Activated CD8-positive, alpha-beta T cell treated with anti-CD3 and anti-CD28 coated beads, Interleukin-2, amount 10 ng/mL, durations not matched to agents 7 days and 5 days (primary cell): ENCODE measurements at places on chromosomes 4 and X.

DNA sequence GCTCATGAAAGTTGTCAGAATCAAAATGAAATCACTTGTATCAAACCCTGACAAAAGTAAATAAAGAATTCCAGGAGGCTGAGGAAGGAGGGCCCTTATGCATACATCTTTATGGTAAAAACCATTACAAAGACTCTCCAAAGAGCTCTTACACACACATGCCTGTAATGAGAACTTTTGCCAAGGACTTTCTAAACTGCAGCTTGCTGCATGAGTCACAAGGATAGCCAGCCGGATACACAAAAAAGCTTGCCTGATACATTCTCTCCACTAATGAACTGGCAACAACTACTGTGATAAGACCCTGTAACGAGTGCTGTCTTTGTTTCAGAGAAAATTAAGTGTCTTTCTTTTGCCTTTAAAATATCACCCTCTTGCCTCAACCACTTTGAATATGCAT, 618.1 kb downstream of the PPP4R3C start:
- no peak for DNase-seq

DNA sequence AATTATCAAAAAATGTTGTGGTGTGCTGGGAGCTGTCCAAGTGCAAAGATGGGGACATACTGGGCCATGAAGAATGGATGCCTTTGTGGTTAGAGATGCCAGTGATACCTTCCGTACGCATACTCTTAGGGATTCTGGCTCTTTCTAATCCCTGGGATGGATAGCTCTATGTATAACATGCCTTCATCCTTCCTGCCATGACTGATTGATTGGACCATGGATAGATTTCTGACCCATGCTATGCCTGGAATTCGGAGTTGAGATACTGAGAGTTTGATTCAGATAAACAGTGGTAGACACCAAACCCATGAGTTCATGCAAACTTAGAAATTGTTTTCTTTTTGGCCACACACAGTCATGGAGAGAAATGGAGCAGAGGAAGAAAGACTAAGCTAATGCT, 147.2 kb upstream of the WDFY3 start:
- DNase-seq: no peak

DNA sequence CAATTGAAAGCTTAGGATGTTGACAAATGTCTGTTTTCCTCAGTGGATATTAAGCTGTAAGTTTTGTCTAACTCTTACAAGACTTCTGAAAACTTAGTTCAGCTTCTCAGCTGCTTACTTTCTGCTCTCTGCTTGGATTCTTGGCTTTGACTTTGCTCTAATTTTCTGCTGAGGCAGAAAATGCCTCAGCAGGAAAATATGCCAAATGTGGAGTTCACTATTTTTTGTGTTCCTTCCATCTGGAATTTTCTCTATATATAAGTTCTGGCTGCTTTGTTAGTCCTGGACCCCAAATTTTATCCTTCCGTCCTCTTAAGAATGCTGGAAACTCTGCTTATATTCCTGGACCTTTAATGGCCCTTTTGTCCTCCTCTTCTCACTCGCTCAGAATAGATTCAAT, 352.6 kb upstream of the NWD2 start:
- no peak for DNase-seq

GRCh38 chrX:25869761-25870160, 268.4 kb upstream of the MAGEB18 start:
- DNase-seq: no peak

- DNase-seq: no peak
Measured at GRCh38 chr4:31283679-31284078, 563.5 kb downstream of the PCDH7 start.

DNA sequence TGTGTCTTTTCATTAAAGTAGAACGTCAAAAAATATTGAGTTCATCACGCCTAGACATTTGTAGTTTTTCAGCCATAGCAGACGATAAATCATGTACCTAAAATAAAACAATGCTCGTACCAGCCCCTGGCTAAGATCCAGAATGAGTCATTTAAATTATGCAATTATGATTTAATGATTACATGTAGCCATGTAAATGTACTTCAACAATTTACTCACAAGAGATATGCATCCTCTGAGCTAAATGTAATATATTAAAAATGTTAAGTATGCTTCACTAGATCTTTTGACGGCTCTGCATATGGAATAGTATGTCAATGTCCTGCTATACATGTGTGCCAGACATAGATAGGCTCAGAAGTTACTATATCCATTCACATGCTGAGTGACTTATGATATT, 1077.8 kb downstream of the ARAP2 start:
- DNase-seq: no peak

GRCh38 chr4:36128689-36129088, 115.6 kb downstream of the ARAP2 start:
- no peak for DNase-seq

DNA sequence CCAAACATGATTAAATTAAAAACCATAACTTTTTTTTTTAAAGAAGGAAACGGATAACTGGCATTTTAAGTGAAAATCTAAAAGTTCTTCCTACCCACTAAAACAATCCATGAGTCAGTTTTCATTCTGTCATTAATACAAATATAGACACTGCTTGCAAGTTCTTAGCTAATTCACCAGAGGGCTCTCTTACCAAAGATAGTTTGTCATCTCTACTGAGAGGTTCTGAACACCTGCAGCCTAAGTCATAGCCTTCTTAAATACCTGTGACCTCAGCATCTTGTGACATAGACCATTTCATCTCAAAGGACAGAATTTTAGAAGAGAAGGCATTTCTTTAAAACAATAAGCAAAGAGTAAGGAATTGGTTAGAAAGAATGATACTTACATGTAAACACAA, 65.3 kb upstream of the FAM120C start:
- DNase-seq: no peak

GRCh38 chr4:34289489-34289888, 1954.8 kb downstream of the ARAP2 start:
- DNase-seq: no peak

DNA sequence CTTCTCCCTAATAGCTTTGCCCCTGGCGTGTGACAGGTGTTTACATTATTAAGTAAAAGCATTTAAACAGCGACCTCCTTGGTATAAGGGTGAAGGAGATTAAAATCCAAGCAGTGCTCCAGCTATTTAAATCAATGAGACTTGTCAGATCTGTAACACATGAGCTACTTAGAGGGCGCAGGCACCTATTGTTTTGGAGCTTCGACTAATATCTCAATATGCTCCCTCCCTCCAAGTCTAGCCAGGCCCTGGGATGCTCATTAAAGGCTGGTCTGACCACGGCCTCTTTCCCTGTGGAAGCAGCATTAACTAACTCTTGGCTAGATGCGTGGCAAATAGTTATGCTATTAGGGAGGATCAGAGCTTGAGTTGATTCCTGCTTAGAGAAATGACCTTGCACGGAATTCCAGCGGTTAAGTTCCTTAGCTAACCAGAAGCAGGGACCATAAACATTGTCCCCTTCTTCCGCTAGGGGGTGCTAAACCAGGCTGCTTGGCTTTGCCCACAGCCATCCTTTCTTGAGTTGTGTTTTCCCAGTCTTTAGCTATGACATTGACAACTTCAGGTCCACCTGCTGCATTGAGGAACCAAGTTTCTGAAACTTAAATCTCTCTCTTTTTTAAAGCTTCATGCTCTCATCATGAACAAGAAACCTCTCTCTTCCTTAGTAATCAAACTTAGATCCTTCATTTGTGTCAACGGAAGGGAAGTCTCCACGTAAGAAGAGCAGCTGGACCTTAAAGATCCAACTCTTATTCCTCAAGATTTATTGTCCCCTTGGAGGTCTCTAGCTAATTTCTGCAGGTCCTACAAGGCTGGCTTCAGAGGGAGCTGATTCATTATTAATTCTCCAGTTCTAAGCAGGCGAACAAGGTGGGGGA, 80.7 kb upstream of the IGFBP7 start:
- peak; percentile 28 for DNase-seq

GRCh38 chr4:78517050-78517652, 34.4 kb upstream of the ANXA3 start:
- DNase-seq: no peak

DNA sequence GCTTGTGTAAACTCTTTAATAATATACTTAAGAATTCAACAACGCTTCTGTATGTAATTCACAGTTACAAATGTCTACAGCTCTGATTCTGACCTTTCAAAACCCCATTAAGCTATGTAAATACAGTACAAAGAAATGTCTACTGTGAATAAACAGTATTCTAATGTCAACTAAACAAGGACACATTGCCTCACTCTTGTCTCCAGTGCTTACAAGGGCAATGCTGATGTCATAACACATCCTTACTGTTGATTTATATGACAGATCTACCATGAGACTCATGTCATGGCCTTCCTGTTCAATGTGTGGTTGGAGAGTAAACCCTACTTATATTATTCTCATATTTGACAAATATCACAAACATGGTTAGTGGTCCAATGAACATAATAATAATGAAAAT, 256.1 kb upstream of the ADGRL3 start:
- no peak for DNase-seq

GRCh38 chr4:156144961-156145360, 191.3 kb upstream of the CTSO start:
- no peak for DNase-seq

DNA sequence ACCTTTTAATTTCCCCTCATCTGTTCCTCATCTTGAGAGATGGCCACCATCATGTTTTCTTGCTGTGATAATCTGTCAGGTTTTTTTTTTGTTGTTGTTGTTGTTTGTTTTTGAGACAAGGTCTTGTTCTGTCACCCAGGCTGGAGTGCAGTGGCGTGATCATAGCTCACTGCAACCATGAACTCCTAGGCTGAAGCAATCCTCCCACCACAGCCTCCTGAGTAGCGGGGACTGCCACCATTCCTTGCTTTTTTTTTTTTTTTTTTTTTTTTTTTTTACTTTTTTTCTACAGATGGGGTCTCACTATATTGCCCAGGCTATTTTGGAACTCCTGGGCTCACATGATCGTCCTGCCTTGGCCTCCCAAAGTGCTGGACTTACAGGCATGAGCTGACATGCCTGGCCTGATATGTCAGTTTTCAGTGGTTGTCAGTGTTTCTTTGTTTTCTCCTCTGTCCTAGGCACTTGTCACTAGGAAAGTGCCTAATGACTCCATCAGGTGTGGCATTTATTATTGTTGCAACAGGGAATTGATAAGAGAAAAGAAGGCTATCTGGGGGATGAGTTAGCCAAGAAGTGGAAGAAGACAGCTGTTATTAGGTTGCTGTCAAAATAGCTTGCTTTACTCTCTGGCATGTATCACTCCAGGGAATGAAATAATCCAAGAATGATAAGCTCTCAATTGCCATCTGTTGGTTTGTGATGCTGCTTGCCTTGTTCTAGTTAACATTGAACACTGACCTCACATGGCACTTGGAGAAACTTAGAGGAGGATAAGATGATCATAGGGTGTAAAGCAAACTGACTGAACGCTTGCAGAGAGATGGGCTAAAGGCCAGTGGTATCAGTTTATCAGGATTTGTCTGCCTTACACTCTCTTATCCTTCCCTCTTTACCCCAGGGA, 41.7 kb downstream of the TMEM164 start:
- DNase-seq: no peak

DNA sequence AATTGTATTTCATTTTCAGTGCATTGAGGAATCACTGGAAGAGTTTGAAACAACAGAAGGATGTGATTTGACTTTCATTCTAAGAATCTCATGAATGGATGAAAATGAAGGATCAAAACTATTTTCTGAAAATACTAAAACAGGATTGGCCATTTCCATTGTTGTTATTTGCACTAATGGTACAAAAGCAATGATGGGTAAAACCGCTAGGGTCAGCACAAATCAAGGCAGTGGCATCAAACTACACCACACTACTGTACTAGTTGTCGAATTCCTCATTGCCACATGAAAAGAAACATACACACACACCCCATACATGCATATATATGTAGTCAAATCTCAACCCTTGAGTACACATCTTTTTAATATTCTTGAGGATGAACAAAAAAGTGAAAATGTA, 24.7 kb upstream of the CENPVL3 start:
- DNase-seq: no peak

- no peak for DNase-seq
Measured at GRCh38 chr4:117324851-117325491, 239.6 kb upstream of the TRAM1L1 start.

DNA sequence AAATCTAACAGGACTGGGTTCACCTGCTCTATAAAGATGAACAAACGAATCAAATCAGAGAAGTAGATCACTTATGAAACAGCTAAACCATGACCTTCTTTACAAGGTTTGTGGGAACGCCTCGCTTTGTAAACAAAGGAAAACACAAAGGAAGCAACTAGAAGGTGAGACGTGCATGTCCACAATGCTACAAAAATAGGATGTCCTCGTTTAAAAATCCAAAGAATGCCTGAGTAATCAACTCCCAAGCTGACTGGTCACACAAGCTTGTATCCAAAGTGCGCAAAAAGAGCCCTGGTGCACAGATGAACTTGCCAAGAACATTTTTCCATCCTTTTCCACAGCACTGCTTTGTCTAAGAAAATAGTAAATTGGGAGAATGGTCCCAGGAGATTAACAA, 6.3 kb upstream of the SH3KBP1 start:
- no peak for DNase-seq

DNA sequence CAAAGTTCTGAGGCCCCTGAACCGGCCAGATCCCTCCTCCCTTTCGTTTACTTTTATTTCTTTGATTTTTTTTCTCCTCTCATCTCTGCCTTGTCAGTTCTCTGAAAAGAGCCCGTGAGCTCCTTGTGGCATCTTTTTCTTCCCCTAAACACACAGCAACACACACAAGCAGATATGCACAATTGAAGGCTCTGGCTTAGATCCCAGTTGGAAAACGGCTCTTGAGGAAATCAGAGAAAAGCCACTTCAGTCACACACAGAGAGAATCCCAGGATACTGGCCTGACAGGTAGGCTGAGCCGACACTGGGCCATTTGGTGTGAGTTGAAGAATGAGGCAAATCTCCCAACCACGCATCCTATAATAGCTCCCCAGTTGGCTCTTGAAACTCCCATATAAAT, 12.9 kb downstream of the DIPK2B start:
- DNase-seq: no peak

- no peak for DNase-seq
Measured at GRCh38 chr4:4991541-4992099, 27.6 kb downstream of the CYTL1 start.

DNA sequence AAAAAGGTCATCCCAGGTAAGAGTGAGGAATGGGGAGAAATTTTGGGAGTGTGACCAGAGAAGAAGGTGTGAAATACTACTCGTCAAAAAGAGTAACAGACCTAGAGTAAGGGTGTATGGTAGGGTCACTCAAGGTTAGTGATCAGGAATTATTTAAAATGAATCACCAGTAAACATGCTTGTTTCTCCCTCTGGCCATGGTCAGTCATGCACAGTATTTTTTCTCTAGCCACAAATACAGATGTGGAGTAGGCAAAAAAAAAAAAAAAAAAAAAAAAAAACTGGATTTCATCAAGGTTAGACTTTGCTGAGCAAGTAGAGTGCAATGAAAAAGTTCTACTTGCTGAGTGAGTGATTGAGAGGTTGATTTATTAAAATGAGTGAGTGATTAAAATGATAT, 34.2 kb upstream of the SLIT2 start:
- no peak for DNase-seq

DNA sequence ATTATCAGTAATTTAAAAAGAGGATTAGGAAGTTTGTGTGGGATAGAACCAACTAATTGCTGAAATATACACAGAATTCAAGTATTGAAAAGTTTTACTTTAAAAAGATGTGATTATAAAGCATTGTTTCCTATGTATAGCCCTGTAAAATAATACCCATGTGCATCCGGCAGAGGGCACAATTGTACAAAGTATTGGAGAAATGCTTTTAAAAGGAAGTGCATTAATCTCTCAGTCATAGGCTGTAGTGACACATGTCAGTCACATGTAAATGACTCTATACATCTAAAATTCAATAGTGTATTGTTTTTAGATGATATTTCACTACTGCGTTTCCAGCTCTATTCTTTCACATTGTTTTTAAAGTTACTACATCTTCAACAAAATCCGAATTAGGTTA, 9.7 kb upstream of the GEMIN8 start:
- DNase-seq: peak; percentile 70

- DNase-seq: no peak
Measured at GRCh38 chr4:74570095-74570494, 125.2 kb downstream of the AREG start.
